ENCODE measurements at places on chromosomes 1 and 21.
A peak's percentile ranks its signal among the peaks of the same experiment; 100 is the strongest.

DNA sequence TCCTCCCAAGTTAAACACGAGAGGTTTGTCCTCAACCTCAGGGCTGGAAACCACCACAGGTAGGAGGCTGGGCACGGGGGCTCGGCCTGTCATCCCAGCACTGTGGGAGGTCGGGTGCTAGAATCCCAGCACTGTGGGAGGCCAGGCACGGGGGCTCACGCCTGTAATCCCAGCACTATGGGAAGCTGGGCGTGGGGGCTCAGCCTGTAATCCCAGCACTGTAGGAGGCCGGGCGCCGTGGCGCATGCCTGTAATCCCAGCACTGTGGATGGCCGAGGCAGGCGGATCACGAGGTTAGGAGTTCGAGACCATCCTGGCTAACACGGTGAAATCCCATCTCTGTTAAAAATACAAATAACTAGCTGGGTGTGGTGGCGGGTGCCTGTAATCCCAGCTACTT is 6.7 kb upstream of the CDK11A start:
- DNase-seq, result no peak

DNA sequence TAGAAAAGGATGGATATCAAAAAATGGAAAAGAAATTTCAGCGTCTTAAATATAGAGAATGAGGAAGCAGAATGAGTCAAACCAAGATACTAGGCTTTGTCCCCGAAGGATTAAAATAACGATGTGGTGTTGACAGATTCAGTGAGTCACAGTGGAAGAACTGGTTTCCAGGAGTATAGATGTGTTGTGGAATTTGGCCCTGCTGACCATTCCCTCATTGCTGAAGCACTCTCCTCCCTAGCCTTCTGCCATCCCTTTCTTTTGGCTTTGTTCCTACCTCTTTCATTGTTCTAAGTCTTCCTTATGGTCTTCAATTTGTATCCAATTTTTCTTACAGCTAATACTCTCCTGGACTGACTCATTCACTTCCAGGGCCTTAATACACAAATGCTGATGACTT is 23.1 kb upstream of the USP25 start:
- no peak for DNase-seq

DNA sequence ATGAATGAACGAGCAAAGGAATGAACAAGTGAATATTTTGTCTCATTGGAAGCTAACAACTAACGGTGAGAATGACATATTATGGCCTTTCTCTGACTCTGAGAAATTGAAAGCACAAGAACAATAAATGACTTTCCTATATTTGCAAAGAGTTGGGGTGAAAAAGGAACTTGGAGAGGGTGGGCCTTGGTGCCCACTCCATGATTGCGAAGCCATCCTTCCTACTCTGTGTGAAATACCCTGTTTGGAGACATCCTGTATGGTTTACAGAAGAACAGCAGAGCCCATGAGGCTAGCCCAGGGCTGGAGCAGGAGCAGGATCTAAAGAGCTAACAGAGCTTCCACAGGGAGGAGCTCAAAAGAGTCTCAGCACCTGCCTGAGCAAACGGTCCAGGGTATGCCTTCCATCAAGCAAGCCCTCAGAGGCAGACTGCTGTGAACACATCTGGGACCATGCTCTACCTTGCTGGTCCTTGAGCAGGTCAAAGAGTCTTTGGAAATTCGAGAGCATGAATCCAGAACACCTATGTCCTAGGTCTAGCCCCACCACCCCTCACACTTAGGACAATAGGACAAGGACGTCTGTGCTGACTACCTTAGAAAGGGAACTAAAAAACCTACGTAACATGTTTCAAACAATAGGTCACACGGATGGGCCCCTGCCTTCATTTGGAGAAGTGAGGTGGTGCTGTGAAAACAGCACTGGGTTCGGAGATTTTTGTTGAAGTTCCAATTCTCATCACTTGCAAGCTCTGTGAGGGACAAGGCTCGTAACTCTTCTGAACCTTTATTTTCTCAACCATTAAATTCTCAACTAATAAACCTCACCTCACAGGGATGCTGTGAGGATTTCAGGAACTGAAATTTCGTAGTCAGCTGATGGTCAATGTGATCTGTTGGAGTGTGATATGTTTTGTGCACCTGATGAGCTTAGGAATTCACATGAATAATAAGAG is 377.4 kb downstream of the RRAGC start:
- DNase-seq, result no peak

- peak; percentile 25 for DNase-seq
Measured at GRCh38 chr1:21736876-21737275, 46.1 kb downstream of the USP48 start.

DNA sequence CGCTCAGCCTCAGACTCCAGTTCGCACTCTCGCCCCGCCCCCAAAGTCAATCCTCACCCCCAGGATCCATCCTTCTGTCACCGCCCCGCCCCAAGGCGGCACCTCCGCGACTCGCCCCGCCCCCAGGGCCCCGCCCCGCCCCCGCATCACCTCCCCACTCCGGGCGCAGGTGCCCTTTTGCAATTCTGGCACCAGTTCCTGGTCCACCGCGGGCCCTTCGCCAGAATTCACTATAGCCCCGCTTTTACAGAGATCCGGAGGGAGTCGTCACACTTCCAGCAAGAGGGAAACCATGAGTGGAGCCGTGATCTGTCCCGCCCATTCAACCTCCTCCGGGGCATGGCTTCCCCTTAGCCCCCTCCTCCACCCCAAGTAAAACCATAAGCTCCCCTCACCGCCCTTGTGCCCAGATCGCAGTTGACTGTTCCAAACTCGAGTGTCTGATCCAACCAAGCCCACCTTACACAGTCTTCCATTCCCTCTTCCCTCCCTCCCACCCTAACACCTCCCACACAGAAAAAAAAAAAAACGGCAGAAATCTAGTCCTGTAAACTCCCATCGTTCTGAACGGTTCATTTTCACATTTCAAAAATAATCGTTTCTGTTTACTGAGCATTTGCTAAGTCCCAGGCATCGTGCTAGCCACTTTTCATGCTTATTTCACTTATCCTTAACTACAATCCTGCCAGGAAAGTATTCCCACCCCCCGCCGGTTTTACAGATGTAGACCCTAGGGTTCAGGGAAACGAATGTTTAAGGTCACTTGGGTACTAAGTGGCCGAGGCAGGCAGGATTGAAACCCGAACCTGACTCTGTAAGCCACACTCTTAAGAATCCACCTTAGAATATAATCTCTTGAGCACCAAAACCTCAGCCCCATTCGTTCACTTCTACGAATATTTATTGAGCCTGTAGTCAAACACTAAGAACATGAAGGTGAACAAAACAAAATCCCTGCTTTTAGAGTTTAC is 1.3 kb upstream of the DNAJC16 start:
- peak; percentile 99 for DNase-seq

DNA sequence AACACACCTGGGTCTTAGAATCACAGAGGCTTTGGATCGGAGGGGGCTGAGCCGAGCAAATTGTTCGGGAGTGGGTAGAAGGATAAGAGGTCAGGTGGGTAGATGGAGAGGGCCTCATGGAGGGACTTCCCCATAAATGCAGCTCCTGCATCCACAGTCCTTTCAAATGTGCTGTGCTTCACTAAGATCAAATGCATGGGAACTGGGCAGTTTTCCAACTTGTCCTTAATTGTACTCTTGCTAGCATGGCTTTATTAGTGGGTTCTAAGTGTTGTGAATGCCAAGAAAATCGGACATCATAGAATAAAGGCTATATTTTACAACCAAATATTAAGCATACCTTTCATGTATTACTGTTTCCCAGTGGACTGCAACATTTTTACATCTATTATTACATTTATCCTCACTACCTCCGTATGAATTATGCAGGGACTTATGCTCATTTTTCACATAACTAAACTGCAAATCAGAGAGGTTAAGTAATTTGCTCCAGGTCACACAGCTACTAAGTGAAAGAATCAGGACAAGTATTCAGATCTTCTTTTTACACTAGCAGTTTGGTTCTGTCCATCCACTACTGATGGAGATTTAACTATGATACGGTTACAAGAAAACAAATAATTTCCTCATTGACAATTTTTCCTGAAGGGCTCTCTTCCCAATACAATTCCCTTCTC is 174.5 kb upstream of the RUNX1 start:
- no peak for DNase-seq

DNA sequence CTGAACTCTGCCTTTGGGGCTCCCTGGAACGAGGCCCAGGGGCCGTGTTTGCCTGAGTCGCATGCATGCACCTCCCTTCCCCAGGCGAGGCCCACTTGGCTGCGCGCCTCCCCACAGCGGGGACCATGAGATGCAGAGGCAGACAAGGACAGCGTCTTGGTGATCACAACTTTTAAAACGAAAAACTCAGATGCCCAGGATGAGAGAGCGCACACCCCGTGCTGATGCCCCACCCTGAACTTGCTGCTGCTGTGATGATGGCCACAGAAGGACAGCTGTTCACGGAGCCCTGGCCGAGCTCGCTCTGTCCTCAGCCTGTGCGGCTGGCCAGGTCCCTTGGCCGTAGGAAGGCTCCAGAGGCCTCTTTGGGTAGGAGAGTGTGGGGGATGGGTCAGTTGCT is 11.4 kb upstream of the PRMT2 start:
- no peak for DNase-seq

- no peak for DNase-seq
Measured at GRCh38 chr1:101338714-101339430, 102.1 kb downstream of the S1PR1 start.

- no peak for DNase-seq
Measured at GRCh38 chr21:25862596-25862995, 127.8 kb downstream of the GABPA start.

DNA sequence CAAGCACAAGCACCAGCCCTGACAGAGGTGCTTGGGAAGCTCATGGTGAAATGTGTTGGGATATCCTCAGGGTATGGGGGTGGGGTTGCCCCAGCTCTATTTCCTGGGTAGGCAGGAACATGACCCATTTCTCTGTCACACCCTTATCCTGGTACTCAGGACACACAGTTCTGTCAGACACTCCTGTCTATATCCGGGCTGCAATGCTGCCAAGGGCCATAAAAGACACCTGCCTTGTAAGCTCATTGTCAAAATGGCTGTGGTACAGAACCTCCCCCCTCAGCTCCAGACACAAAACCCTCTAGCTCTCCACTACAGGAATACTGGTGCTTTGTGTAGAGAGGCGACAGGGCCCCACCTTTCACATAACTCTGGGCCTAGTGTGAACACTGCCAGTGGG is 636.7 kb downstream of the PLA2G4A start:
- no peak for DNase-seq
